Hematopoietic multipotent progenitor cell treated with erythropoietin and hydrocortisone succinate and interleukin-3 and kit ligand, for 8 days (in vitro differentiated cells): ENCODE measurements at places on chromosomes 1 and 21.

DNA sequence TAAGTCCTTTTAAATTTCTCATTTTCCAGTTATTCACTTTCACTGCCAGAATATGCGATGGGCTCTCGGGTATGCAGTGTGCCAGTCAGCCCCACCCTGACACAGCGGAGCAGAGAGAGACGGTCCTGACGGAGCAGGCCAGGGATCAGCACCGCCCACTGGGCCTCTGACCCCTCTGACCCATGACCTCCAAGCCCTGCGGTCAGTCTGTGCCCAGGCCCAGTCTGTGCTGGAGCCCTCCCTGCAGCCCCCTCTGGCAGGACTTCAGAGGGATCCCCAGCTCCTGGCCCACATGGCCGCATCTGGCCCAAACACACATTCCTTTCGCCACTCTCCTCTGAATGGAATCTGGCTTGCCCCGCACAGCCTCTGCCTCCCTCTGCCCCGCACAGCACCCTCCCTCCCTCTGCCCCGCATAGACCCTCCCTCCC, 43.4 kb upstream of the COL6A2 start:
- no peak for DNase-seq

DNA sequence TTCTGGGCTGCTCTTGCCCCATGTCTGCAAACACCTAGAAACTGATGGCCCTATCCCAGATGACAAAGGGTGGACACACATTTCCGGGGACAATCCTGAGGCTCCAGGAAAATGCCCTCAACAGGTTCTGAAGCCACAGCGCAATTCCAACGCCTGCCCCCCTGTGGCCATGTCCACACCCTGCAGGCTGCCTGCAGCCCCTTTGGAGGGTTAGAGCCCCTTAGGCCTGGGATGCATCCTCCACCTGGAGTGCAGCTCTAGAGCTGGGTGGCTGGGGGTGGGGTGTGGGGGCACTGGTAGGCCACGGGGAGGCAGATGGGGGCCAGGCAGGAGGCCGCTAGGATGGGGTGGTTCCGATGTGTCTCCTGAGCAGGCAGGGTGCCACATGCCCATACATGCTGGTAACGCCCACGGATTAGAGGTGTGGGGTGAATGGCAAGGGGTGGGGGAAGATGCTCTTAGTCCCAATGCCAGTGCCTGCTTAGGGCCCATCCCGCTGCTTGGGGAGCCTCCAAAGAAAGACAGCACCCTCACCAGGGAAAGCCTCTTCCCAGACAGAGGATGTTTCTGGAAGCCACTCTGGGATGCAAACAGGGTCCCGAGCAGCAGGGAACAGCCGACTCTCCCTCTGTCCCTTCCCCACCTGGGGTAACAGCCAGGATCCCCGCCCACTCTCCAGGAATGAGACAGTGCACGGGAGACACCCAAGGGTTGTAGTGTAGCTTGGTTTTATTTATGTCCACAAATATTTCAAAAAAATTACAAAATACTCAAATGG, 34.0 kb downstream of the SLC45A1 start:
- DNase-seq: no peak

GRCh38 chr1:90340606-90341005, 345.7 kb downstream of the ZNF326 start:
- DNase-seq: no peak

DNA sequence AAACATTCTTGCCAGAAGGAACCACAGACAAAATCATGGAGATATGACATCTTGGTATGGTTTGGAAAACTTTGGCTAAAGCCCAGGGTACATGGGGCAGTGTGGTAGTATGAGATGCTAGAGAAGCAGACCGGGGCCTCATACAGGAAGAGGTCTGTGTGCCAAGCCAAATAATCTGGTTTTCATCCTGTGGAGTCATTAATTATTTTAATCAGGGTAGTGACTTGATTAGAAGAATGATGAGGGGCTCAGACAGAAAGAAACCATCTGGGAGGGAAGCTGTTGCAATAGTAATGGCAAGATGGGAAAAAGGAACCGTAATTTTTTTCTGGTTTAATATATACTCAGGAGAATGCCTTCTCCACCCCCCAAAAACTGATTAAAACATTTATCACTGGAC, 318.0 kb downstream of the BRINP2 start:
- no peak for DNase-seq

GRCh38 chr1:6447016-6447817, 18.8 kb downstream of the TNFRSF25 start:
- no peak for DNase-seq

DNA sequence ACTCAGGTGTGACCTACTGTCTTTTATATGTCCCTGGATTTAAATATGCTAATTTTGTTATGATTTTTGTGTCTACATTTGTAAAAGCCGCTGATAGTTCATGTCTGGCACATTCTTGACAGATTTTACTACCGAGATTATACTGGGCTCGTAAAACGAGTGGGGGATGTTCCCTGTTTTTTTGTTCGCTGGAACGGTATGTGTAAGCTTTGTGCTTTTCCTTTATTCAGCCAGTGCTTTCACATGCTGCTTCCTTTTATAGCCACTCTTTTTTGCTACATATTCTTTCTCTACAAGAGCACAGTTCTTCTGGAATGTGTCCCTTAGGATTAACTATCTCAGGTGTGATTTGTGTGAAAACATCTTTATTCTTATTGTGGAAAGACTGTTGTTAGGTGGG, 46.6 kb downstream of the ADARB1 start:
- DNase-seq: no peak

- DNase-seq: no peak
Measured at GRCh38 chr21:45468971-45469272, 64.0 kb downstream of the COL18A1 start.

GRCh38 chr1:58979086-58979485, 195.2 kb upstream of the JUN start:
- DNase-seq: no peak

GRCh38 chr21:32764186-32764585, 7.4 kb downstream of the PAXBP1 start:
- DNase-seq: no peak

GRCh38 chr1:24874611-24875234, 55.4 kb downstream of the RUNX3 start:
- no peak for DNase-seq
